Testis (tissue), 5 donors: ENCODE measurements at places on chromosomes 6 and 20. TPM values are rescaled to one million over a fixed set of nuclear protein-coding genes. Genes with fewer than 3 reads are reported as not detected.

DNA sequence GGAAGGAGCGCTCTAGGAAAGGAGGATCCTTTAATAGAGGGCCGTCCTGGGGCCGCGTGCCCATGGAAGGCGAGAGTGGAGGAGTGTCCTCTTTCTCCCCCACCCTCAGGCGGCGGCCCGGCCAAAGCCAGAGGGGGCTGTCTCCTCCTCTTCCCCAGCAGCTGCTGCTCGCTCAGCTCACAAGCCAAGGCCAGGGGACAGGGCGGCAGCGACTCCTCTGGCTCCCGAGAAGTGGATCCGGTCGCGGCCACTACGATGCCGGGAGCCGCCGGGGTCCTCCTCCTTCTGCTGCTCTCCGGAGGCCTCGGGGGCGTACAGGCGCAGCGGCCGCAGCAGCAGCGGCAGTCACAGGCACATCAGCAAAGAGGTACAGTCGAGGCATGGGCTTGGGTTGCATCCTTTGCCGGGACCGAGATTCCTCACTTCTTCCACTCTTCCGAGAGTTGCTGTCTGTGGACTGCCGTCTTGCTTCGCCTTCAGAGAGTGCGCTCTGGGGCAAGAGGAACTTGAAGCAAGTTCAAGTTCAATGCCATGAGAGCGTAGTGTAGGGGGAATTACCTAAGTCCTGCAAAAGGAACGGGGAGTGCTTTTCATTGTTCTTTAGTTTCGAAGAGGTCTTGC is at the start of gene LAMA2:
LAMA2 (plus strand) TSS at position 148 of the 621 bp plus-strand sequence; CDS start at position 256, 108 bp downstream.
- DNase-seq: peak; percentile 92

DNA sequence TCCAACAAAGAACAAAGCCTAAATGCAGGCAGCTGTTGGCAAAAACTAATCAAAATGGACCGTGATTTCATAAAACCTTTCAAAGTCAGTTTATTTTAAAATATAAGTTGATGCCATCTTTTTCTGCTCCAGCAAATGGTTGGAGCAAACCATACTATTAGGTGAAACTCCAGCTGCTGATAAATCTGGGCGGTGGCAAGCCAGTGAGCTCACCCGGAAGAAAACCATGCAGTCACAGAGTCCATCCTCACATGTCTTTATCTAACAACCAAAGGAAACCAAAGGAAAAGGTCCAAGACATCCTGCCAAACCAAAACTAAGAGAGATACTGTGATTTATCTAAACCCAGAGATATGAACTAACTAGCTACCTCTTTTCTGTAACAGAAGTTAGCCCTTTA is 72.6 kb downstream of the HIVEP2 start:
- no peak for DNase-seq

- DNase-seq: peak; percentile 88
Measured at GRCh38 chr20:9838378-9839295, at the start of gene PAK5. TSS of gene PAK5 (minus strand) at chr20:9839076. CDS start at chr20:9644328, 194,748 bp downstream.

The RPP21 gene
- 94.3 TPM for total RNA-seq

- no peak for DNase-seq
Measured at GRCh38 chr6:129671442-129672340, 38.3 kb downstream of the ARHGAP18 start.

The RBCK1 gene
- total RNA-seq: 87.2 TPM

DNA sequence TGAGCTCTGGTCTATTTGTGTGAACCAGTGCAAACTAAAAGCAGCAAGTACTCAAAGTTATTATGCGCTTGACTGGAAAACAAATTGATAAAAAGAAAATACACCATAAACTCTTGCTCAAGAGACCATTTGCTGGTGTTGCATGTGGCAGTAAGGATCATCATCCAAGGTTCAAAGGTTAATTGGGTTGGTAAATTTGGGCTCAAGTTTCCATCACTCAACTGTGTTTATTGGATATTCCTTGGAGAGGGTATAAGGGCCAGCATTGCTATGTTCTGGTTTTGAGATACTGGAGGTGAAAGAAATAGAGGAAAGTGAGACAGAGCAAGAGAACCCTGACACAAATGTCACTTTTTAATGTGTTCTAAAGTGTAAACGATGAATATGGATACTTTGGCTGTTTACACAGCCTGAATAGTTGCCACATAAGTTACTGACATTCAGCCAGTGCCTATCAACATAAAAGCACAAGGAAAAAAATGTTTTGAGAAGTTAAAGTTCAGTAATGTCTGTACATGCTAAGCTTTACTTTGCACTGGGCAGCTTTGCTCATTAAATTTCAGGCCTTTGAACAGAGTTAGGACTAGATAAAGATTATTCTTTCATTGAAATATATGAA is 736.1 kb downstream of the HDGFL1 start:
- DNase-seq: no peak

DNA sequence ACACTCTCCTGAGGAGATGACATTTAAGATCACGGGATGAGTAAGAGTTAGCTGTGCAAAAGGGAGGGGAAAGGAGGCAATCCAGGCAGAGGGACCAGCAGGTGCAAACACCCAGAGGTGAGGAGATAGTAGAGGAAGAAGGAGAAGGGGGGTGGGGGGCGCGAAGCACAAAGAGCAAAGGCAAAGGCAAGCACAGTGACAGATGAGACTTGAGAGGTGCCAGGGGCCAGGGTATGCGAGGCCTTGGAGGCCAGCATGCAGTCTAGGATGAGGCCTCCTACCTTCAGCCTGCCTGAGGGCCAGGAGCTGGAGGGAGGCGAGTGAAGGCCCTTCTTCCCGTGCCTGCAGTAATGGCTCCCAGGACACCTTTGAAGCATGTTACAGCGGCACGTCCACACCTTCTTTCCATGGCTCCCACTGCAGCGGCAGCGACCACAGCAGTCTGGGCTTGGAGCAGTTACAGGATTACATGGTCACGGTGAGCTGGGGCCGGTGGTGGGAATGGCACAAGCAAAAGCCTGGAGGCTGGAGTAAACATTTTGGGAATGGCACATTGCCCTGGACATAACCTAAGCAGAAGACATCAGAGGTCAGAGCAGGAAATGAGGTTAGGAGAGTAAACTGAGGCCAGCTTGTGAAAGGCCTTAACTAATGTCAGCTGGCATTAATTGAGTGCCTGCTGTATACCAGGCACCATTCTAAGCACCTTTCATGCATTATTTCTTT is 18.6 kb downstream of the CCM2L start:
- no peak for DNase-seq

The SKIC2 gene
- total RNA-seq: 73.0 TPM

GRCh38 chr6:12963567-12963966 is 247.0 kb downstream of the PHACTR1 start:
- DNase-seq: no peak

GRCh38 chr6:32947552-32948465 is 5.1 kb downstream of the HLA-DMA start:
- DNase-seq: peak; percentile 60

- DNase-seq: no peak
Measured at GRCh38 chr6:16694781-16695578, 66.3 kb downstream of the ATXN1 start.

GRCh38 chr6:44105146-44105545 is 22.1 kb downstream of the MRPL14 start:
- DNase-seq: no peak

The IMPG1 gene
- 0.08 TPM for total RNA-seq

GRCh38 chr6:35033683-35034082 is 107.5 kb downstream of the TCP11 start:
- DNase-seq: no peak
